Bone marrow (tissue), 2 donors: ENCODE measurements at places on chromosomes 3 and 15.

- no peak for DNase-seq
Measured at GRCh38 chr3:42139621-42140453, 48.7 kb downstream of the TRAK1 start.

DNA sequence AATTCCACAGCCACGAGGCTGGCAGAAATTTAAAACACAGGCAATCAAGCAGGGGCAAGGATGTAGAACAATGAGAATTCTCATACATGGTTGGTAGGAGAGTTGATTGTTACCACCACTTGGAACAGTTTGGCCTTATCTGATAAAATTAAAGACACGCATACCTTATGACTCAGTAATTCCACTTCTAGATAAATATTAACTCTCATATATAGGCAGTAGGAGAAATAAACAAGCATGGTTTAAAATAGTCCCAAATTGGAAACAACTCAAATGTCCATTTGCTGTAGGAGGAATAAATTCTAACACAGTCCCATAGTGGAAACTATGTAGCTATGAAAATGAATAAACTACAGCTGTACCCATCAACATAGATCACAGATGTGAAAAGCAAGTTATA lies 42.3 kb upstream of the USP3 start:
- no peak for DNase-seq

DNA sequence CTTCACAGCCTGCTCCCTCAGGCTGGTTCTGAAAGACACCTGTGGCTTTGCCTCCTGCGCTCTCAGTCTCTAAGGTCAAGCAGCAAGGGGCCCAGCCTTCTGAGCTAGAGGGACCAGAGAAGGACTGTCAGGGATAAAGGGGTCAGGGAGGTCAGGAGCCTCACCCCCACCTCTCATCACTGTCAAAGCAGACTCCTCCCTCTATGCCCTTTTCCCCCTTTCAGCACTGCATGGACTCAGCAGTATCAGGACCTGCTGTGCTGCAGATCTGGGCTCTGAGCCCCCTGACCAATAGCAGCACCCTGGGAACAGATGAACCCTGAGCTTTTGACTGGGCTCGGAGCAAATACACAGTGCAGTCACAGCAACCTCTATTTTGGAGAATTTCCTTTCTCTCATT lies 3.2 kb upstream of the BMF start:
- DNase-seq: no peak

DNA sequence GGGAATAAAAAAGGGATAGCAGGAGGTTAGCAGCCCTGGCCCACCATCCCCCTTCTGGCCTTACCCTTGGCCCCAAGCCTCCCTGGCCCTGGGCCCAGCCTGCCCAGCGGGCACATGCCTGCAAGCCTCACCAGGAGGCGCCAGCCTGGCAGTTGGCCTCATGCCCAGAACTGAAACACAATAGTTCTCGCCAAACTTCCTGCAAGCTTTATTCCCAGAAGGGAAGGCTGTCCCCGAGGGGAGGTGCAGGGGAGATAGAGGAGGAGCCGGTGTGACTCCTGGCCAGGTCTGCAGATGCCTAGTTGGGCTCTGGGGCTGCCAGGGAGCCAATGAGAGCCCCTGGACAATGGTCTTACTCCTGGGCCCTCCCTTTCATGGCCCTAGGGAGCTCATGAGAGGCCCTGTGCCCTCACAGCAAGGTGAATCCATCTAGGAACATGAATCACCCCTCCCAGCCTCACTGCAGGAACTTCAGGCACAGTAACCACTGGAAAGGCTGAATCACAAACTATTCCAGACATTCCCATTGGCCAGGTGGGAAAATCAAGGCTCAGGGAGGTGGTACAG lies 4.0 kb downstream of the CCDC33 start:
- no peak for DNase-seq

DNA sequence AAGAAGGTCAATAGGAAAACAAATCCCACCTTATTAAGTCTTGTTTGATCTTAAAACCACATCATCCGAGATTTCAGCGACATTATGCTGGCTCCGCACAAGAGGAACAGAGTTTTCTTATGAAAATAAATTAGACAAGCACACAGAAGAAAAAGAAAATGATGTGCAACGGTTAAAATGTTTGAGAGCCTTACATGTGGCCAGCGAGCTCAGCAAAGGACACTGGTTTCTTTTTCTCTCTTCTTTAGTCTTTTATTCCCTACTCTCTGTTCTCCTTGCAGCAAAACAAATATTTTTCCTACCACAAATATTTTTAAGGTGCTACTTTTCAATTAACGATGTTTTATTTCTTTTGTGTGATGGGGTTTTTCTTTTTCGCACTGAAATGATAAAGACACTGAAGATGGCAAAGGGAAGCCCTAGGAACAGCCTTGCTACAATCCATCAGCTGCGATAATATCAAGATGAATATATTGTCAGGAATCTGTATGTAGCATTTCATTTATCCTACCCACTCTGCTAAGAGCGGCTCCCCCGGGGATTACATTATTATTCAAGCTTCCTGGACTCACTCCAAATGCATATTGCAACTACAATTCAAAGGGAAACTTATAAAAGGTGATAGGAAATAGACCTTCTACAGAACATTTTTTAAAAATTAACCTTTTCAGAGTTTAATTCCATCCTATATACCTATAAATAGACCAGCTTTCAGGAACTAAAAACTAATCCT lies 72.9 kb downstream of the ANXA2 start:
- no peak for DNase-seq

GRCh38 chr3:17535274-17535673 lies 207.2 kb downstream of the TBC1D5 start:
- no peak for DNase-seq

- DNase-seq: no peak
Measured at GRCh38 chr3:149777414-149778214, 14.7 kb downstream of the ANKUB1 start.

DNA sequence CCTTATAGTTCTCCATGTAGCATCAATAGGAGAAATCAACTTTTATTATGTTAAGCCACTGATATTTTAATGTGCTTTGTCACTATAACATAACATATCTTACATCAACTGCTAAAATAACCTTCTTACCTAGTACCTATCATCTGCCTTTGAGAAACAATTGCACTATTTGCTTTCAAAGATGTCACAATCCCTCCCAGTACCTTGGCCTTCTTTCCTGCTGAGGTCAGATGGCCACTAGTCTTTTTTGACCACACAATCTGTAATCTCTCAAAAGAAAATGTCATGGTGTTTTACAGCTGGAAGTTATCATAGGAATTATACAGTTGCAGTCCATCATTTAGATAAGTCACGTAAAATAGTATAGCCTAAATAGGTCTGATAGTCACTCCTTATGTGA lies 247.5 kb upstream of the SLITRK3 start:
- DNase-seq: no peak

DNA sequence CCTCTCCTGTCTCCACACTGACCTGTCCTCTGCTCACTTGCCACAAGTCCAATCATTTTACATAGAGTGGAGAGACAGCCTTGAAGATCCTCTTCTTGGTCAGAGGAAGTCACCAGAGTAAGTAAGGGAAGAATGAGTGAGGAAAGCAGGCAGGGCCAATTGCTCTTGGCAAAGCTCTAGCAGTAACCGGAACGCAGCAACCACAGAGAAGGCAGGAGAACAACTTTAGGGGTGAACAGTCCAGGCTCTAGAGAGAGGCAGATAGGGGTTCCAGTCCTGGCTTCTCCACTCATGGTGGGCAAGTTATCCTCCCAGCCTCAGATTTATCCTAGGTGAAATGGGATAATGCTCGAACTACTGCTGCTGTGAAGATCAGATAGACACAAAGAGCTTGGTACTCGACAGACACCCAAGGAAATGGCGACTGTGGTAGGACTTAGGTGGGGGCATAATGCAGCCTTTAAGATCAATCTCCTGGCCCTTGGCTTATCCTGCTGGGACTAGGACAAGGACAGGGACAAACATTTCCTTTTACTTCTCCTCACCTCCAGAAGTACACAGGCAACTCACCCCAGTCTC lies 1.2 kb upstream of the ADAMTSL3 start:
- DNase-seq: no peak

DNA sequence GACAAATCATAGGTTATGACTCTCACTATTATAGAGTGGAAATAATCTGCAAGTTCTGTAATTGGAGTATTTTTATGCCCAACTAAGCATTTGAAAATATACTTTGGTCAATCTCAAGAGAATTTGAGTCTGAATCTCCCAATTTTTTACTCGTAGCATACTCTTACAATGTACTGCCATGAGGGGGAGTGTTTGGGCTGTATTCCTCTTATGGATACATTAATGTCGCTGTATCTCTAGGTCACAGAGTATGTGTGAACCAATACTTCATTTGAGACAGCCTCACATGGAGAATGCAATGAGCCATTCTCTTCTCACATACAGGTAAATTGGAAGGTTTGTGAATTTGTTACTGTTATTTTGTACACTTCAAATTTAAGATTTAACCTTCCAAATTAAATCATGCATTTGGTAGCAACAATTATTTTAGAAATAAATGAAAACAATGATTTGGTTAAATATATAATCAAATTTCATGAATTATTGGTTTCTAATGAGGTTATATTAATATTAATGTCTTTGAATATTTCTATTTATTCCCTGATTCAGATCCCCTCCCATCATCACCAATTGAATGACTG lies 5.5 kb upstream of the CD200 start:
- peak; percentile 77 for DNase-seq

DNA sequence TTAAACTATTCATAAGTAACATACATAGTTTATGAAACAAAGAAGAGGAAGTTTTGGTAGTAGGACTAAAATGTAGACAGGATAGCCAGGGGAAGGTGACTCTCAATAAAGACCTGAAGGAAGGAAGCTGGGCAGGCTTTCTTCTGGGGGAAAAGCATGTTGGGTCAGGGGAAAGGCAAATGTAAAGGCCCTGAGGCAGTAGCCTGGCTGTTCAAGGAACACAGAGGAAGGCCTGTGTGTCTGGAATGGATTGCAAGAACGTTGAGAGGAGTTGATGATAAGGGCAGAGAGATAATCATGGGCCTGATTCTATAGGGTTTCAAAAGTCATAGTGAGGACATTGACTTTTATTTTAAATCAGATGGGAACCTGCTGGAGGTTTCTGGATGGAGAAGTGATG lies 167.6 kb downstream of the SNRK start:
- DNase-seq: no peak

- DNase-seq: no peak
Measured at GRCh38 chr15:69818529-69818928, 279.2 kb downstream of the TLE3 start.

- DNase-seq: no peak
Measured at GRCh38 chr15:41821831-41822230, 6.1 kb upstream of the JMJD7 start.

- no peak for DNase-seq
Measured at GRCh38 chr15:61634837-61635236, 405.7 kb upstream of the RORA start.

GRCh38 chr3:183277260-183277659 lies 24.2 kb downstream of the B3GNT5 start:
- DNase-seq: no peak

- no peak for DNase-seq
Measured at GRCh38 chr3:185263423-185263822, 9.6 kb upstream of the EHHADH start.

DNA sequence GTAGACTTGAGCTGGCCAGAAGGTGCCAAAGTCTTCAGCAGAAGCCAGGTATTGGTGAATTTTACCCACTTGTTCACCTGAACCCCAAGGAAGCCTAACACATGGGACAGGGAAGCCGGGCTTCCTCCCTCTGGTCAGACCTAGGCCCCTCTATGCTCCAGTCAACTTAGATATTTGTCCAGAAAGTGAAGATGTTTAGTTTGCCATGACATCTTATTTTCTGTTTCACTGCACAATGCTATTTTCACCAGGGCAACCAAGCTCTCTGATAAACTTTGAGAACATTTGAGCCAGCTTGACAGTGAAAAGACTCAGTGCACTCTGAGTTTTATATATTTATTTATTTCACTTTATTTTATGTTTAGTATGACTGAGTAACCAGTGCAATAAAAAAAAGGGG lies 71.0 kb downstream of the SOX14 start:
- DNase-seq: no peak

GRCh38 chr15:83917432-83917831 lies 263.5 kb downstream of the ADAMTSL3 start:
- no peak for DNase-seq

- no peak for DNase-seq
Measured at GRCh38 chr15:67196672-67197363, 57.6 kb downstream of the AAGAB start.

DNA sequence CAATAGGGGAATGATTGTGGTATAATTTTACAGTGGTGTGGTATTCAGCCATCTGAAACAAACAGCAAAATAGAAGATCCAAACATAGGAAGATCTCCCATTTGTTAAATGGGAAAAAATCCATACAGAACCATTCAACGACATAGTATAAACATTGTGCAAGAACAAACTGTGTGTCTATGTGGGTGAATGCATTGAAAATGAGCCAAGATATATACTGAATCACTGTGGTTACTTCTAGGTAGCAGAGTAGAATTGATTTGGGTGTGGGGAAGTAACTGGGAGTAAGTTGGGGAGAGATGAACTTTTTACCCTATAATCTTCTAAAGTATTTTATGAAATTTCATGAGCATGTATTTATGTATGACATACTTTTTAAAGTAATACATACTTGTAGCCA lies 123.1 kb upstream of the UMPS start:
- no peak for DNase-seq

DNA sequence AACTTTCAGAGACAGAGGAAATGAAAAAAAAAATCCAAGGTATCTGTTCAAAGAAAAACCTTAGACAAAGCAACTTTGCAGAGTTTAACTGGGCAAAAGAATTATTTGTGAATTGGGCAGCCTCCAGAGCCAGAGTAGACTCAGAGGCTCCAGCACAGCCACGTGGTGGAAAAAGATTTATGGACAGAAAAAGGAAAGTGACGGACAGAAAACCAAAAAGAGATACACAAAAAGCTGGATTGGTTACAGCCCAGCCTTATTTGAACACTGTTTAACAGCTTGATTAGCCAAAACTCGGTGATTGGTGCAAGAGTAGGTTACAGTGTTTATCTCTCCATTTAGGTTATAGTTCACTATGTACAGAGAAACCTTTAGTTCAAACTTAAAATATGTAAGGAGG lies 23.7 kb upstream of the GPD1L start:
- DNase-seq: no peak

- DNase-seq: no peak
Measured at GRCh38 chr15:76533060-76533820, 196.7 kb downstream of the ISL2 start.

DNA sequence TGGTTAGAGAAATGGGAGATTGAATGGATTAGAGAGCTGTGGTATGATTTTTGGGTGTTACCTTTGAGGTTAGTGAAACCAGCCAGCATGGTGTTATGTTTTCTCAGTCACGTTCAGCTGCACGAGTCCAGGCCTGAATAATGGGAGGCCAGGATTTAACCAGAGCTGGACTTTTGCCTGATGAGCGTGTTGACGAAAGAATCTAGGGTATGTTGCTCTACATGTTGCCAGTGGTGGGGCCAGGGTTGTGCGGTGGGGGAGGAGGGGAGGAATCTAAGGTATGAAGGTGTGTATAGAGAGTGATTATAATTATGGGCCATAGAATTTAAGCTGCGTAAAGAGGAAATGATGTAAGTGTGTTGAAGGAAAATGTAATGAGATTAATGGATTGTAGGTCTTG lies 22.8 kb downstream of the MINDY2 start:
- no peak for DNase-seq

- DNase-seq: no peak
Measured at GRCh38 chr3:67540198-67540894, 114.1 kb downstream of the SUCLG2 start.

- no peak for DNase-seq
Measured at GRCh38 chr3:17183951-17184550, 299.3 kb downstream of the PLCL2 start.
